HepG2 (cell line): ENCODE measurements at places on chromosomes 7 and 10. TPM values are rescaled to one million over a fixed set of nuclear protein-coding genes. Genes with fewer than 3 reads are reported as not detected.

Gene SLC35B4
- total RNA-seq: 10.8 and 17.1 TPM in 2 replicates

Gene HOXA3
- 2.1 and 2.9 TPM in 2 replicates for total RNA-seq

Gene CYP2W1
- total RNA-seq: 11.7 and 31.7 TPM in 2 replicates

Gene TRIM50
- total RNA-seq: 21.1 and 24.5 TPM in 2 replicates

Gene CPA2
- total RNA-seq: not detected in 2 replicates

Gene OR13A1
- not detected in 2 replicates for total RNA-seq

Gene DLX6
- total RNA-seq: 4.5 and 5.5 TPM in 2 replicates

Gene GFRA1
- total RNA-seq: not detected in 2 replicates

Gene IRF5
- 2.0 and 2.9 TPM in 2 replicates for total RNA-seq

Gene CDC14C
- total RNA-seq: 0.09 TPM in 1 of 2 replicates, not detected in the other

Gene SPDYE11
- not detected in 2 replicates for total RNA-seq

Gene RGS10
- 1.1 and 1.7 TPM in 2 replicates for total RNA-seq

Gene HDAC9
- total RNA-seq: 0.06 and 0.07 TPM in 2 replicates

Gene CTAGE6
- total RNA-seq: not detected in 2 replicates

Gene WNT8B
- total RNA-seq: 0.07 TPM in 1 of 2 replicates, not detected in the other

Gene EPHB4
- 43.7 and 69.6 TPM in 2 replicates for total RNA-seq

Gene PRTFDC1
- not detected in 2 replicates for total RNA-seq

Gene TEX47
- not detected in 2 replicates for total RNA-seq

Gene VWDE
- 0.14 and 0.27 TPM in 2 replicates for total RNA-seq

Gene STN1
- total RNA-seq: 22.7 and 27.7 TPM in 2 replicates

Gene RBP3
- total RNA-seq: not detected in 2 replicates

Gene NEUROD6
- not detected in 2 replicates for total RNA-seq

Gene RNF148
- 0.15 and 1.6 TPM in 2 replicates for total RNA-seq

Gene IFRD1
- total RNA-seq: 55.0 and 55.5 TPM in 2 replicates

Gene TECPR1
- 6.3 and 8.3 TPM in 2 replicates for total RNA-seq

Gene MRPS17
- total RNA-seq: 31.3 and 39.2 TPM in 2 replicates

Gene NPSR1
- total RNA-seq: not detected in 2 replicates

Gene PPP1R9A
- 18.2 and 31.9 TPM in 2 replicates for total RNA-seq

Gene ZNF853
- 2.1 and 2.5 TPM in 2 replicates for total RNA-seq

Gene AGMO
- total RNA-seq: 0.22 TPM in 1 of 2 replicates, not detected in the other

Gene ATG9B
- total RNA-seq: not detected in 2 replicates

Gene NPY4R
- total RNA-seq: not detected in 2 replicates

Gene INMT
- not detected in 2 replicates for total RNA-seq

Gene FFAR4
- not detected in 2 replicates for total RNA-seq

Gene FAM13C
- 0.07 TPM in 1 of 2 replicates, not detected in the other for total RNA-seq

Gene OR6B1
- total RNA-seq: not detected in 2 replicates

Gene COL13A1
- not detected in 2 replicates for total RNA-seq

Gene CPVL
- total RNA-seq: 30.7 and 59.2 TPM in 2 replicates

Gene CYP3A7
- total RNA-seq: 6.4 and 6.6 TPM in 2 replicates

Gene VWC2
- not detected in 2 replicates for total RNA-seq

Gene EN2
- not detected in 2 replicates for total RNA-seq

Gene TUBAL3
- 0.07 TPM in 1 of 2 replicates, not detected in the other for total RNA-seq

Gene TMEM225B
- total RNA-seq: 0.60 and 0.95 TPM in 2 replicates

Gene PHKG1
- total RNA-seq: 0.44 TPM in 1 of 2 replicates, not detected in the other

Gene MRPL43
- total RNA-seq: 68.8 and 71.0 TPM in 2 replicates

Gene DYDC2
- 2.3 and 4.2 TPM in 2 replicates for total RNA-seq

Gene OR2A42
- not detected in 2 replicates for total RNA-seq

Gene ACTL6B
- not detected in 2 replicates for total RNA-seq

Gene GJD4
- total RNA-seq: not detected in 2 replicates

Gene UTF1
- not detected in 2 replicates for total RNA-seq

Gene PRKG1
- not detected in 2 replicates for total RNA-seq

Gene NCOA4
- 306 and 519 TPM in 2 replicates for total RNA-seq
